ENCODE measurements at places on chromosomes 5 and 9.

- DNase-seq = peak; percentile 44
Measured at GRCh38 chr5:73701566-73701965, 75.6 kb downstream of the ARHGEF28 start.

DNA sequence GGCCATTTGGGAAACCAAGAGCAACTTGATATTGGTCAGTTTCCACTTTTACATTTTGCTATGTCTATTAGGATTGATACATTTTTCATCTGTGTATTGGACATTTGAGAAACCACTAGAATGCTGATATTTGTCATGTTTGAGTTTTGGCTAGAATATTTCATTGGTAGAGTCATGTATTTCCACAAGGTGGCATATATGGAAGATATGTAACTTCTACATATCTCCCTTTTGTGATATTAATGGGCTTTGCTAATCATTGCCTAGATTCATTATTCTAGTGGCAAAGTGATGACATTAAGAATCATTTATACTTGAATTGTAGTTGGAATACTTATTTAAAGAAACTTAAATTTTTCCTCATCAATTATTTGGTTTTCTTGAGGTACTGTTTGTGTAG lies 692.9 kb upstream of the EDIL3 start:
- DNase-seq = no peak

GRCh38 chr9:113910036-113910639 lies 34.0 kb downstream of the ZNF618 start:
- no peak for DNase-seq

- DNase-seq = no peak
Measured at GRCh38 chr5:127602481-127602880, 46.4 kb upstream of the CTXN3 start.

GRCh38 chr5:150190503-150190979 lies 679 bp downstream of the SLC6A7 start:
- no peak for DNase-seq

DNA sequence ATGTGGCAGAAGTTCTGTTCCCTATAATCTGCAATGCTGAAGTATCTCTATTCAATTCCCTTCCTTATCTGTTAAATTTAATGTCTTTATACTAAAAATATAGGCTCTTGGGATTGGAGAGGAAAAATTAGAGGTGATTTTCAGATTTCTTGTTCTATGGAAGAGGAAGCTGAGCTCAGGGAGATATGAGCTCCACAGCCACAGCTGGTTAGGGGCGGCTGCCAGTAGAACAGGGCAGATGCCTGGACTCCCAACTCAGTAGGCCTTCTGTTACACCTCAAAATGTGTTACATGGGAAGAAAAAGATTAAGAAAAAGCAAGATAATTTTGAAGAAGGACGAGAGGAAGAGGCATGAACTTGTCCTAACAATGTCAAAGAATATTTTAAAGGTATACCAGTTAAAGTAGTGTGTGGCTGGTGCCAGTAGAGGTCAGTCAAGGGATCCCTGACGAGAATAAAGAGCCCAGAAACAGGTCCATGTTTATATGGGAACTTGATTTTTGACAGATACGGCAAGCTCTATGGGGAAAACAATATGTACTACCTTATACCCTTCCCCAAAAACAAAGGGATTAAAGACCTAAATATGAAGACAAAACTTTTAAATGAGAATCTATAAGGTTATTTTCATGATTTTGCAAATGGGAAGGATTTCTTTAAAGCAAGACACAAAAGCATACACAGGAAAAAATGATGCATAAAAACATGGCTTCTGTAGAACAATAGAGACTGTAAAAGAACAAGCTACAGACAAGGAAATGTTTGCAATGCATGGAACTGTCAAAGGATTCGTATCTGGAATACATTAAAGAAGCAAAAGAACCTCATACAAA lies 28.7 kb downstream of the DNAJC21 start:
- peak; percentile 44 for DNase-seq
